Uterus (tissue), 4 donors: ENCODE measurements at places on chromosomes 1 and 21.
A peak's percentile ranks its signal among the peaks of the same experiment; 100 is the strongest.

DNA sequence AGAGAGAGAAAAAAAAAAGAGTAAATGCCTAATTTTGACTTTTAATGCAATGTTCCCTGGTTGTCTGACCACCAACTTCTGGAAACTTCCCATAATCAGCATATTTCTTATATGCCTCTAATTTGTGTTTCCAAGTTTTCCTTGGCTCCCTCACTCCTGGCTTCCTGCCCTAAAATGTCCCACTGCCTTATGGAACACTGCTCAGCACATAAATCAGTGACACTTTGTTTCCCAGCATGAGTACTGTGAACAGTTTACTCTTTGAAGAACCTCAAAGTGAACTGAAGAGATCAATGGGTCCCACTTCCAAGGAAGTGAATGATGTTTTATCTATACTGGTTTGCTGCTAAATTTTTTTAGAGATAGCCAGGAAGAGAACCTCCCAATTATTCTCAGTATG is 271.3 kb upstream of the PRMT6 start:
- DNase-seq, result no peak

- DNase-seq, result no peak
Measured at GRCh38 chr1:225598847-225599246, 54.1 kb downstream of the ENAH start.

DNA sequence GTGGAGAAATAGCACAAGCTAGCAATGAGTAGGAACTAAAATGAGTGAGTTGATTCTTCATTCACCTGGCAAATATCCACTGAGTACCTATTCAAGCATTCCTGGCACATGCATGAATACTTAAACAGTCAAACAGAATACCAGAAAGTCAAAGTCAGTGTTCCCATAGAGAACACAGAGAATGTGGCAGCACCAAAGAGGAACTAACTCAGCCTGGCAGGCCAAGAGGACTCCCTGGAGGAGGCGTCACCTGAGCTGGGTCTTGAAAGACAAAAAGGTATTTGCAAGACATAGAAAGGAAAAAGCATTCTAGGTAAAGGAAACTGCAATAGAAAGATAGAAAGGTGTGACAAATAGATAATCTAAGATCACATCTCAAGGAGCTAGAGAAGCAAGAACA is 49.7 kb downstream of the DMRTA2 start:
- DNase-seq, result no peak

- no peak for DNase-seq
Measured at GRCh38 chr1:203522237-203522636, 28.3 kb downstream of the OPTC start.

- DNase-seq, result no peak
Measured at GRCh38 chr1:2941907-2942306, 79.4 kb upstream of the ACTRT2 start.

DNA sequence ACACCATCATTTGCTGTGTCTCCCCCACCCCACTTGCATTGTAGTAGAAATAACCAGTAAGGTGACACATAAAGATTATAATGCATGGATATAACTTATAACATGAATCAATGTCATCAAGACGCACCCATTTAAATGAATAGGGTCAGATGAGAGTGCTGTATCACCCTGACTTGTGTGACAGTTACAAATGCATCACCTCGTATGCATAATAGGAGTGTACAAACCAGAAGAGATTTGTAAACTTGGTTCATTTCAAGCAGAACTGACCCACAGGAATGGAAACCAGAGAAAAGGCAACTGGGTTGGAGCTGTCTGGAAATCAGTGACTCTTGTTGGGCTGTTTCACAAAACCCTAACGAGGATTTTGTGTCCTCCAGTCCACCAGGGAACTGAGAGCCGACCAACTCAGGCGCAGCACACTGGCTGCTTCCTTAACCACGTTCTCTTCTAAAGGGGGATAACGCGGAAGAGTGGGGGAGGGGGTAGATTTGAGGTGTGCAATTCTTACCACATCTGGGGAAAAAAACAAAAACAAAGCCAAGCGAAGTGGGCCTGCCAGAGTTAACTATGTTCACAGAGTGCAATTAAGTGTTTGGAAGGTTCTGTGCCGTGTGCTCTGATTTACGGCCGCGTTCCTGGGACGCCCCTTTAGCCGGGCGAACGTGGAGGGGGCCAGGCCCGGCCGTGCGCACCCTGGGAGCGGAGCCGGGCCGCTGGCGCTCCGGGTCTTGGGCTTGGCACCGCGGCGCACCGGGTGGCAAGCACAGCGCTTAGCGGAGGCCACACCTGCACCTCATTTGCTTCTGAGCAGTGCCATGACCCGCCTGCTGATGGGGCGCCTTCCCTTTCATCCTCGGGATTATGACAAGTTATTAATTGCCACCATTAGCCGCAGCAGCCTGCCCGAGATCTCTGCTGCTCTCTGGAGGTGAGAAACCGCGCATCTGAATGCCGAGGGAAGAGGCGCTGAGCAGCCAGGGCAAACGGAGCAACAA is 248.8 kb upstream of the FOXD3 start:
- no peak for DNase-seq

DNA sequence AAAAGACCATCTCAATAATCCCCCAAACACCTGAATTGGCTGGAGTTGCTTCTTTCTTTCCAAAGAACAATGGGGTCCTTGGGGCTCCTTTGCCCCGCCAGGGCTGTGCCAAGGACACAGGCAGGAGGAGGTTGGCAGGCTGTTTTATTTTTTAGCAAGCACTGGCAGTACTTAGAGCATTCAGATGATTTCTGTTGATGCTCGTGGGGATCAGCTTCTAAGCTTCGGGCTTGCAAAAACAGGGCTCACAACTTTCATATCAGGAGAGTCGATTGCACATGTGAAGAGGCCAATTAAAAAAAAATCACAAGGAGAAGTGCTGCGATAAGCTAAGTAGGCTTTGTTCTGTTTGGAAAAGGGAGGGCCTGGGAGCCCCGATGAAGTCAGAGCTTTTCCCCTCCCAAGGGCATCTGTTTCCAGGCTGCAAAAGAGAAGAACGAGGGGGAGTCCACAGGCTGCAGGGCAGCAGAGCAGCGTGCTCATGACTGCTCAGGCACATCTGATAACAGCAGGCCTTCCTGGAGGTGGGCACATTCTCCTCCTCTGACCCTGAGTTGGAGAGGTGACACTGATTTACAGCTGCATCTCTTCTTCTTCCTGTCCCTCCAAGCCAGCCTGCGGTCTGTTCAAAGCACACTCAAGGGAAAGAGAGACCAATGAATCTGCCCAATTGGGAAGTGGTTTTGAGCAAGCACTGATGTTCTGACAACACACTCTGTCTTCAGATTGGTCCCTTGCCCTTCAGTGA is 27.3 kb upstream of the BCAR3 start:
- peak; percentile 47 for DNase-seq

GRCh38 chr1:39214021-39214713 is 9.7 kb downstream of the MACF1 start:
- no peak for DNase-seq

GRCh38 chr1:43432171-43432860 is 21.4 kb downstream of the HYI start:
- DNase-seq, result no peak

DNA sequence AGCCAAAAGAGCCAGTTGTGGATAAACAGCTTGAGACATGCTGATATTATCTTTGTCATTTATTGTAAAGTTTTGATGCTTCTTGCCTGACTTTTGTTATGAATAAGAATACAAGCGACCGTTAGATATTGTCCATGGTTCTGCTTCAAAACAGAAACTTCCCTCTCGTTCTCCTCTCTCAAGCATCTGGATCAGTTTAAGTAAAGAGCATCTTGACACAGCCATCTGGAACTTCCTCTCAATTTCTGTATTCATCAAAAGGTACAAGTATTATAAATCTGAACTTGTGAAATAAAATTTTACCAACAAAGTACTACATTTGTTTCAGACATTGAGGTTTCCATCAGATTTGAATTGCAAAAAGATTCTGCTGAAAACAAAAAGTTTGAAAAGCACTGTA is 36.4 kb upstream of the CLDN14 start:
- no peak for DNase-seq

GRCh38 chr1:84387480-84388163 is 10.7 kb upstream of the DNASE2B start:
- DNase-seq, result no peak

DNA sequence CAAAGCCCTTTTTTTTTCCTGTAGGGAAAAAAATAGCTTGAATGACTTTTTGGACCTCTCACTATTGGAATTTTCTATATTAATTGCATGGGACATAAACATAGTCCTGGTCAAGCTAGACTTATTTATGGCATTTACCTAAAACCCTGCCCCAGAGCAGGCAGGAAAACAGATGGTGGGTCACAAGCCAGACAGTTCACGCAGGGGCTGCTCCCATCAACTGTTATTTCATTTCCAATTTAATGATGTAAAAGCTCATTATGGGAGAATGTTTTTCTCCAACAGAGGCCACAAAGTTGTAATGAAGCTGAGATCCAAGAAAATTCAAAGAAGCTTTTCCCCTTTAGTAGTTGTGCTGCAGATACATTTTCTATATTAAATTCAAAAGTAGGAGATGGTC is 99.2 kb downstream of the SGIP1 start:
- no peak for DNase-seq

DNA sequence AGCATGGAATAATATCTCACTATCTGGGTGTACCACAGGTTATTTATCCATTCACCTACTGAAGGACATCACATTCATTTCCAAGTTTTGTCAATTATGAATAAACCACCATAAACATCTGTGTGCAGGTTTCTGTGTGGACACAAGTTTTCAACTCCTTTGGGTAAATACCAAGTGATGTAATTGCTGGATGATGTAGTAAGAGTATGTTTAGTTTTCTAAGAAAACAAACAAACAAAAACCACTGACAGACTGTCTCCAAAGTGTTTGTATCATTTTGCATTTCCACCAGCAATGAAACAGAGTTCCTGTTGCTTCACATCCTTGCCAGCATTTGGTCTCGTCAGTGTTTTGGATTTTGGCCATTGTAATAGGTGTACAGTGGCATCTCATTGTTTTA is 435.7 kb upstream of the PROX1 start:
- DNase-seq, result no peak

GRCh38 chr1:203199002-203199401 is 12.5 kb upstream of the CHI3L1 start:
- no peak for DNase-seq

DNA sequence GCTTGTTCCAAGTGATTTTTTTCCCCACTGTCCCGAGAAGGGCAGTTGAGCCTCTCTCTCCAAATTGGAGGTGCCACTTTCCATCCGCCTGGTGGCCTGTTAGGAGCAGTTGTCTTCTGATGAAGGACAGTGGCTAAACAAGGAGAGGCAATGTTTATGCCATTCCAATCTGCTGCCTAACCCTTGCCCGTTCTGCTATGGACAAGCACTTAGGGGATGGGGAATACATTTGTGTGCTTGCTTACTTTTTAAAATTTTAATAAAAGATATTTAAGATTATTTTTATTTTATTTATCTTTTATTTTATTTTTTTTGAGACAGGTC is 12.0 kb downstream of the COQ8A start:
- no peak for DNase-seq

DNA sequence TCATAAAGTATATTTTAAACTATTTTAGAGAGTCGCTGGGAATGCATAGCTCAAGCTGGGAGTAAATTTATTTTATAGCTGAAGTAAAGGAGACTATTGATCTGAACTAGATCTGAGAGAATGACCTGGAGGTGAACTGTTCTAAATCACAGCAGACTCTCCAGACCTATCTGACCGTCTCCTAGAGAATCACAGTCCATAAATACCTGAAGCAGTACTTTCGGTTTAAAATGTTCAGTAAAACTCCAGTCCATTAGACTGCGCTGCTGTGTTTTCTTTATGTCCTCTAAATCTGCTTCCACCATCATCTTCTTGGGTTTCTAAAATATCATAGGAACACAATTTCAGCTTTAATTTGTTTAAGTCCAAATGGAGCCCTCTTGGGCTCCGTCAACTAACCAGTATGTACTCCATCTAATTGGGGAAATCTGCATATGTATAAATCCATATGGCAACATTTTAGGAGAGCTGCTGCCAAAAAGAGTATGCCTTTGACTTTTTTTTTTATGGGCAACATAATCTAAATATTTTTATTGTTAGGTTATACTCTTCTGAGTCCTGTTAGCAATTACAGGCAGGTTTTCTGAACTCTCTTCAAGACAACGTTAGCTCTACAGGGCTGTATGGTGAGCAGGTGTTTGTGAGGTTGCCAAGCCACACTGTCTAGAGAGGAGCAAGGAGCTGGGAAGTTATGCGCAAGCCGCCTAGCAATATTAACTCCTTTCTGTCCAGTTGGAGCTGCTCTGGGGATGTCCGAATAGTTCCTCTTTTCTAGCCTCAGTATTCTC is 111.2 kb downstream of the SPAG17 start:
- DNase-seq, result no peak

DNA sequence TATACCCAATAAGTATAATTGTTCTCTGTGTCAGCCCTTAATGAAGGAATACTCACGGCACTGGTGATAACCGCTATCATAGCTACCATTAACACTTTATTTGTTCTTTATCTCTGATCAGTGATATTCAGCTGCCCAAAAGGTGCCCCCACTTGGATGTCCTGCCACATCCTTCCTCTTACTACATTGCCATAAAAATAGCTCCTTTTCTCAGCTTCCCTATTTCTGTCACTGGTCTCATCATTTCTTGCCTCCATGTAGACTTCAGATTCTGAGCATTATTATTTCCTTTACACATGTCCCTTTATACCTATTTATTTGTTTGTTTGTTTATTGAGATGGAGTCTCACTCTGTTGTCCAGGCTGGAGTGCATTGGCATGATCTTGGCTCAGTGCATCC is 2.7 kb upstream of the RAB29 start:
- DNase-seq, result no peak

DNA sequence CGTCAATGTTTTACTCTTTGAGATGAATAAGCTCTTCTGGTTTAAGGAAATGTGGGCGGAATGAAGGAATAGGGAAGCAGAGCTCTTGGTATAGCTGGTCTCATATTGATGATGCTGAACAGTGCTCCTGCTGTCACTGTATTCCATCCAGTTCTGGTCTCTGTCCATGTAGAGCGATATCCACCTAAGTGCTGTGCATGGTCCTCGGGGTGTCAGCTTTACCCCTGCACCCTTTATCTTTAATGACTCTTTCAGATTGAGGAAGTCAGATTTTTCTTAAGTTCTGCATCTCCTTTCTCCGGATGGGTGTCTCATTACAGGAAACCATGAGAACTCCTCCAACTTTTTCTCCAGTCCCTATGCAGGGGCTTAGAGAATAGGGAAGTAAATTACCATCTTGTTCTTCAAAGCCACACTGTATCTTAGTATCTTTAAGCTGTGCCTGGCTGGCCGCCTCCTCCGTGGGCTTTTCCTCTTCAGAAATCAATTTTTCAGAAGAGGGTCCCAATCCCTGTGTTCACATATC is 52.9 kb downstream of the PDE4B start:
- no peak for DNase-seq

GRCh38 chr1:64980745-64981600 is 14.6 kb upstream of the JAK1 start:
- DNase-seq, result no peak

GRCh38 chr1:46067652-46068051 is 64.8 kb downstream of the PIK3R3 start:
- DNase-seq, result no peak

DNA sequence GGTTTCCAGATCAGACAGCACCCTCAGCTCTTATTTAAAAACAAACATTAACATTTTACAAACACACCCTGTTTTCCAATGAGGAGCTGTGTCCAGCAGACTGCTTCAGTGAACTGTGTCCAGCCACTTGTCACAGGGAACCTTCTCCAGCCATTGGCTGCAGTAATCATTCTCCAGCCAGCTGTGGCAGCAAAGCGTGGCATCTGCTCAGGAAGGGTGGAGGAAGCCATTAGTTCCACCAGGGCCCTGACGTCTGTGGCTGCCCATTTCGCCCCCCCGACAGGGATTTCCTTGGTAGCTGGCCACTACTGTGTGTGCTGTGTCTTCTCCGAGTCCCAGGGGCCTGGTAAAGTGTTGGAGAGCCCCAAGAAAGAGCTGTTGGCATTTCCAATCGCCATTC is 62.9 kb upstream of the SELENON start:
- no peak for DNase-seq

GRCh38 chr1:204984499-204984898 is 58.5 kb upstream of the CNTN2 start:
- no peak for DNase-seq
